ENCODE measurements at places on chromosomes 5 and 9.

DNA sequence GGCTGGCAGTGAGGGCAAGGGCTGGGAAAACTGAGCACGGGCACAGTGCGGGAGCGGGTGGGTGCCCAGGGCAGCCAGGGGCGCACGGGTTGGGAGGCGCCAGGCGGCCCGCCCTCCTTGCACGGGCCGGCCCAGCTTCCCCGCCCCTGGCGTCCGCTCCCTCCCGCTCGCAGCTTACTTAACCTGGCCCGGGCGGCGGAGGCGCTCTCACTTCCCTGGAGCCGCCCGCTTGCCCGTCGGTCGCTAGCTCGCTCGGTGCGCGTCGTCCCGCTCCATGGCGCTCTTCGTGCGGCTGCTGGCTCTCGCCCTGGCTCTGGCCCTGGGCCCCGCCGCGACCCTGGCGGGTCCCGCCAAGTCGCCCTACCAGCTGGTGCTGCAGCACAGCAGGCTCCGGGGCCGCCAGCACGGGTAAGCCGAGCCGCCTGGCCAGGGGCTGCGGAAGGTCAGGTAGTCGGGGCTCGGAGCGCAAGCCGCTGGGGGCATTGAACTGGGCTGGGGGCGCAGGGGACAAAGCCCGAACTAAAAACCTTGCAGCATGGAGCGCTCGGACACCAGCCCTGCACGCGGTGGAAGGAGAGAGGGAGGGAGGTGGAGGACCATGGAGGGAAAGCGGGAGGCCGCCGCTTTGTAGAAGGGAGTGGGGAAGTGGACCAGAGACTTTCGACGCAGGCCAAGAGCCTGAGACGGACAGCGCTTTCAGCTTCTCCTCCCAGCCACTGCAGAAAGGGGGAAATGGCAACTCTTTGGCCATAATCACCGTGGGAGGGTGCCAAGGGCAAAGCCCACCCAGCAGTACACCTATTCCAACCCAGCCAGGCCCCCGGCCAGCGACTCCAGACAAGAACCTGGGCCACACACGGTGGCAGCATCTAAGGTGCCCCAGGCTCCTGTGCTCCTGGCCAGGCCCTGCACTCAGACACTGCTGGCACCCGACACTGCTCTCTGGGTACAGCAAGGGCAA is at the start of gene TGFBI:
TGFBI (plus strand) TSS at position 207 of the 961 bp plus-strand sequence; CDS start at position 275, 68 bp downstream.
- DNase-seq: peak; percentile 22

DNA sequence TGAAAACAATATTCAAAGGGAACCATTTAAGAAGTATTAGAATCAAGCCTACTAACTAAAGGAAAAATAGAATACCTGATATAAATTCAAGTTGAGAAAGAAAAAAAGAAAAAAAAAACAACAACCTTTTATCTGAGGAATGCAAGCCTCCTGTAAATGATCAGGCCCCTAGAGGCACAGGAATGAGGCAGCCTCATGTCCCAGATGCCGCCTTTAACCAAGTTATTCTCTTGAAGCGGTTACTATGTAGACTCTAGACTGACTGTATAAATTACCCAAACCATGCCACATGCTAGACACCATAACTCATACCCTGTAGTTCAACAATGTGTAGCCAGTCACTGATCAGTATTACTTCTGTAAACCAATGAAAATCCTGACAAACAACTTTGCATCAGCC is 929.6 kb downstream of the TAF11L14 start:
- DNase-seq: no peak

DNA sequence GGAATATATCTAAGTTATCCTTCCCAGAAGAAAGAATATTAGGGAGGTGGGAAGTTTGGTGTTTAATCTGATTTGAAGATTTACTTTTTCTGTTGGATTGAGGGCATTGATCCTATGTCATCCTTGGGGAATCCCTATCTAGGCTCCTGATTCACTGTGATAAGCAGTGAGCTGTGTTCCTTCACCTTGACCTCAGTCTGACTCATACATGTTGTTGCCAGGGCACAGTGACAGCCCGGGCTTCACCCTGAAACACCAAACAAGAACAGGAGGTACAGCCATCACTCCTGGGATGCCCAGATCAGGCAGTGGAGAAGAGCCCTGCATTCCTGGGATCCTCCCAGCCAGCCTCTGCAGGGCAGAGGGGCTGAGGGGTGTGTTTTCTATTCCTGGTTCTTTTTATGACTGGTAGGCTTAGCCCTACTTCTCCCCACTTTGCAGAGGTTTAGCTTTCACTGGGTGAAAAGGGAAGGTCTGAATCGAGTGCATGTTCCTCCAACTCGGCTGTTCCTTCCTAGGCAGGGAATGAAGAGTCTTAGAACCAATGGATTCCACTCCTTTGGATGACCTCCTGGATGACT is 3.1 kb upstream of the FAM53C start:
- no peak for DNase-seq

GRCh38 chr5:24365406-24365805 is 279.4 kb downstream of the CDH10 start:
- no peak for DNase-seq

GRCh38 chr9:108815156-108815555 is 40.6 kb downstream of the ACTL7B start:
- no peak for DNase-seq

DNA sequence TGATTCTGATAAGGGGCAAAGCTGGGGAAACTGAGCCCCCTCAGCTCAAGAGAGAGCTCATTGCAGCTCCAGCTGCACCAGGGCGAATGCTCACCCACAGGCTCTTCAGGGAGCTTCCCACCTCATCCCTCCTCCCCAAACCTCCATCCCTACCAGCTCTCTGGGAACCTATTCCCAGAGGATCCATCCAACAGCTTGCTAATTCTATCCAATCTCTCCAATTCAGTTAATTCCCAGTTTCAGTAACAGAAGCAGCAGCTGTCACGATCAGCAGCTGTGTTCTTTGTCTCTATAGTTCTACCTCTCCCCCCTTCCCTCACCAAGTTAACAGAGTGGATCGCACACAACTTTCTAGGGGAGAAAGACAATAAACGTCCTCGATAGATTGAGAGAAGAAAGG is 135.5 kb upstream of the EFNA5 start:
- no peak for DNase-seq

DNA sequence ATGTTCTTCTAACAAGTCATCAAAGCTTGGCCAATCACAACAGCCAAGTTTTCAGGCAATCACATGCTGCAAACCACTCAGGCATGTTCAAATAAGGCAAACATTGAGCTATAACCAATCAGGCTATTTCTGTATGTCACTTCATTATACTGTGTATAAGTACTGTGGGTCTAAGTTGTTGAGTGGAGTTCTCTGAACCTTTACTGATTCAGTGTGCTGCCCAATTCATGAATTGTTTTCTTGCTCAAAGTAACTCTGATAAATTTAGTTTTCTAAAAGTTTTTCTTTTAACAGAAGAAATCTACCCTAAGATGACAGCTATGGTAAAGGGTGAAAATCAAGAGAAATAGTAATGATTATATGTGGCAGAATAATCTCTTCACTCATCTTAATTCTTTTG is 805.4 kb upstream of the NUDT12 start:
- DNase-seq: no peak

DNA sequence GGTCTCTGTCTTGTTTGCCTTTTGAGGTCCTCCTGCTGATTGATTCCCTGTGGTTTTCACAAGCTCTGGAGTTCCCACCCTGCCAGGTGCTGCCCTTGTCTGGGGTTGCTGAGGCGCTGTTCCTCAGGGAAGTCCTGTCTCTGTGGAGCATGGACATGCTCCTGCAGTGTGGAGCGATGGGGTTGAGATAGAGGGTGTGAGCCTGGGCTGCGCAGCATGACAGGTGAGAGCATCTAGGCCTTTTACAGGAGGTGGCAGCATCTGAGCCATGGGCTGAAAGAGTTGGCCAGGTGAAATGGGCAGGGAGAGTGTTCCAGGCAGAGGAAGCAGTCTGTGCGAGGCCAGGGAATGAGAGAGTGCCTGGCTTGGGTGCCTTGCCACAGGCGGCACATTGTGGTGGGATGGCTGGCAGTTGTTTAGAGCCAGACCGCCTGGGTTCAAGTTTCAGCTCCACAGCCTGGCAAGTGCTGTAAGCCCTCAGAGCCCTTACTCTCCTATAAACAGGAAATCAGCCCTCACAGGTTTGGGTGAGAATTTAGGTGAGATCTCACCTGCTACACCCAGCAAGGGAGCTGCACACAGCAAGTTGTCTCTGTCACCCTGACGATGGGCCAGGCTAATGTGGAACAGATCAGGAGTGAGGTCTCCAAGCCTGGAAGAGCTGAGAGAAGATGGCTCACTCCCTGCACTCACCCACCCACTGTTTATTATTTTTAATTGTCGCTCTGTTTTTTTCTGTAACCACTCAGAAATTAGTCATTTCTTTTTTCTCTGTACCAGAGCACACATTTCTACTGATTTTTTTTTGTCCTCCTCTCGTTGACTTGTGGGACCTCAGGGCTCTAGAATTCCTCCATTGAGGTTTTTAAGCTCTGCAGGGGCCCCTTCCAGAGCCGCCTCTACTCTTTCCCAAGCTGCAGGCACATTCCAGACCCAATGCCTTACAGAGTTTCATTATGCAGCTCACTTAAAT is 19.6 kb downstream of the TCOF1 start:
- DNase-seq: no peak

- DNase-seq: no peak
These were observed 119.7 kb downstream of the INSYN2B start for GRCh38 chr5:169860585-169860984.

Data from CD8-positive, alpha-beta T cell (primary cell).